NCI-H2081 treated with DMSO at 0.1 percent for 48 hours (cell line): ENCODE measurements at places on chromosomes 1 and 21.

- no peak for DNase-seq
Observed at GRCh38 chr21:29626801-29627470, 312.9 kb downstream of the GRIK1 start.

DNA sequence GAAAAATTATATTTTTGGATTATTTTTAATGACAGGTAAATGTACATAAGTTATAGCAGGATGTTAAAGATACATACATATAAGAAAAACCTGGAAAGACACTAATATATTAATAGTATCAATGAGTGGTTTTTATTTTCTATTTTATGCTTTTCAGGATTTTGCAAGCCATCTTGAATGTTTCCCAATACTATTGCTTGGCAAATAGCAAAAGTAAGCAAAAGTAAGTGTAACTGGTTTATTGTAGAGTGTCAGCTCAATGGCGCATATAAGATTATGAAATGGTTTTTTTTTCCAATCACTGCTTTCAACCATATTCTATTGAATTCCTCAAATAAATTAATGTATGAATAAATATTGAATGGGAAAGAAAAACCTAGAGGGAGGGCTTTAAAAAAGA, 36.4 kb downstream of the ZNF684 start:
- no peak for DNase-seq

GRCh38 chr1:98382986-98383740, 278.4 kb upstream of the SNX7 start:
- DNase-seq = no peak

DNA sequence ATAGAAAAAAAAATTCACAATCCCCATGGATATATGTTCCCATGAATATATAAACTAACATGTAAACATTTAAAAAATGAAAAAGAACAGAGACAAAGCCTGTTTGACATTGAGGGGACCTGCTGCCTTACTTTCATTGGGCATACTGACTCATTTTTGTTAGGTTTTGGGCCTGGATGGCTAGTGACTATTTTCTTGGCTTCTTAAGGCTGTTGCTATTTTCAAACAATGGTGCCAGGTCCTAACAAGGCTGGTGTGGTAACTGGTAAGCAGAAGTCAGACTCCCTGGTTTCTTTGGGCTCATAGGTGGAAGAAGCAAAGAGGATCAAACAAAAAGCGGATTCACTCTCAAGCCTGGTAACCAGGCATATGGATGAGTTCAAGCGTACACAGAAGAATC, 51.0 kb downstream of the LAMC2 start:
- no peak for DNase-seq

GRCh38 chr1:210821615-210822014, 312.3 kb downstream of the KCNH1 start:
- no peak for DNase-seq

DNA sequence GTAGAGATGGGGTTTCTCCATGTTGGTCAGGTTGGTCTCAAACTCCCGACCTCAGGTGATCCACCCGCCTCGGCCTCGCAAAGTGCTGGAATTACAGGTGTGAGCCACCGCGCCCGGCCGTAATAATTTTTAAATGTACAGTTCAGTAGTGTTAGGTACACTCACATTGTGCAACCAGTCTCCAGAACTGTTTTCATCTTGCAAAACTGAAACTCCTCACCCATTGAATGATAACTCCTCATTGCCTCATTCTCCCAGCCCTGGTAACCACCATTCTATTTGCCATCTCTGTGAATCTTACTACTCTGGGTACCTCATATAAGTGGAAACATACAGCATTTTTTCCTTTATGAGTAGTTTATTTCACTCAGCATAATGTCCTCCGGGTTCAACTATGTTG, 3.4 kb downstream of the NLRP3 start:
- no peak for DNase-seq

GRCh38 chr1:185501099-185501498, 184.1 kb upstream of the IVNS1ABP start:
- DNase-seq = no peak

GRCh38 chr1:23816906-23817305, 8.3 kb downstream of the HMGCL start:
- no peak for DNase-seq

DNA sequence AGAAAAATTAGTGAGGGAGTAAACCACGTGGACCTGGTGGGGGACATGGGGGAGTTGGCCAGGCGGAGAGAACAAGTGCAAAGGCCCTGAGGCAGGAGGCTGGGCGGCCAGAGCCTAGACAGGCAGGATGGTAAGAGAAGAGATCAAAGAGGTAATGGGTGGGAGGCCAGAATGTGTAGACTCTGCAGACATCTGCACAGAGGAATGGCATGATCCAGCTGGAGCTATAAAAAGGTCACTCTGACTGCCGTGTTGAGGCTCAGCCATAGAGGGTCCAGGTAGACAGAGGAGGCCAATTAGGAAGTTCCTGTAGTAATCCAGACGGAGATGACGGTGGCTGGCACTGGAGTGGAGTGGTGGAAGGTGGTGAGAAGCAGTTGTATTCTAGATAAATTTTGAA, 3.6 kb downstream of the H6PD start:
- DNase-seq = no peak

DNA sequence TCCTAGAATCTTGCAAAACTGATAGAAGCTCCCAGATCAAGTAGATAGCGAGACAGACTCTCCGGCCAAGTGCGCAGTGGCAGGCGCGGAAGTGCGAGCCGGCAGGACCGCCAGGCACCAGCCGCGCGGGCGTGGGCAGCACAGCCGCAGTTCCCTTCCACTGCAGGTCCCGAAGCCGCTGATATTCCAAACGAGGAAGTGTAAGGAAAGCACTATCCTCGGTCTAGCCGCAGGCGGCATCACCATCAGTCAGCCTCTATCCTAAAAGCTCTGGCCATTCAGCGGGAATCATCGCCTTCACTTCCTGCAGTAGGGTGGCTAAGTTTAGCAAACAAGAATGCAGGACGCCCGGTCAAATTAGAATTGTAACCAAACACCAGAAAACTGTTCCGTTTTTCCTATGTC, 710 bp downstream of the GLRX2 start:
- no peak for DNase-seq

DNA sequence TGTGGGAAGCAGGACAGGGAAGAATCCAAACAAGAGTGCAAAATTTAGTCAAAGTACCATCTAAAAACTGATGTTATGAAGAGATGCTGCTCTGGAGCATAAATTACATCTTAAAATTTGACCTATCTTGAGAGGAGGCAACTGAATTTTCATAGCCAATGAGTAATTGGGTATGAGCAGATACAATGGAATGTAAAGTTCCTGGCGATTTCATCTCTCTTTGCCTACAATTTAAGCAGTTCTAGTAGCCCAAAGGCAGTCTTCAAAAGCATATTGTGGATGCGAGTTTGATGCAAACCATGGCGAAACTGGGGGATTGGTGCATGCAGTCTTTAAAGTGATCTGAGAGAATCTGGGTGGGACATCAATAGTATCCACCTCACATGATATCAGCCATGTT, 1265.9 kb downstream of the BRINP3 start:
- DNase-seq = no peak

GRCh38 chr1:82268826-82269225, 468.1 kb downstream of the ADGRL2 start:
- no peak for DNase-seq
